ENCODE measurements at places on chromosomes 5 and 9. TPM values are rescaled to one million over a fixed set of nuclear protein-coding genes. Genes with fewer than 3 reads are reported as not detected.

GRCh38 chr5:173753307-173754168 is 134.6 kb upstream of the CPEB4 start:
- H3K4me3 ChIP-seq: no peak overlapping the region
- H3K27ac ChIP-seq: no peak overlapping the region
- no peaks in the 10 kb centered on the region for H3K36me3 ChIP-seq
- DNase-seq: peak; percentile 26

- H3K4me1 ChIP-seq: peaks cover 13% of the 10 kb centered on the region
- no peaks in the 10 kb centered on the region for H3K36me3 ChIP-seq
- no peak overlapping the region for H3K27ac ChIP-seq
- H3K27me3 ChIP-seq: peaks cover 6% of the 10 kb centered on the region
Measured at GRCh38 chr5:161547406-161547737, 847 bp upstream of the GABRB2 start.

GRCh38 chr9:4831944-4832343 is 39.2 kb downstream of the RCL1 start:
- peaks cover 9% of the 10 kb centered on the region for H3K4me1 ChIP-seq
- no peak for DNase-seq
- H3K36me3 ChIP-seq: no peaks in the 10 kb centered on the region
- no peak overlapping the region for H3K4me3 ChIP-seq

- peaks cover 30% of the 10 kb centered on the region for H3K4me1 ChIP-seq
- no peak overlapping the region for H3K4me3 ChIP-seq
- H3K36me3 ChIP-seq: peaks cover 21% of the 10 kb centered on the region
- no peak for DNase-seq
- H3K27me3 ChIP-seq: no peaks in the 10 kb centered on the region
- H3K27ac ChIP-seq: peak overlapping the region; percentile 20
Measured at GRCh38 chr9:134432471-134432870, 106.2 kb downstream of the RXRA start.

Gene LRRC19
- total RNA-seq: not detected

GRCh38 chr5:88700121-88700520 is 182.9 kb downstream of the MEF2C start:
- H3K4me3 ChIP-seq: no peak overlapping the region
- no peaks in the 10 kb centered on the region for H3K36me3 ChIP-seq
- no peak overlapping the region for H3K27ac ChIP-seq
- H3K27me3 ChIP-seq: peaks cover 12% of the 10 kb centered on the region

Gene FGF18
- total RNA-seq: 1.4 TPM

GRCh38 chr9:105757496-105758251 is 63.3 kb downstream of the TMEM38B start:
- H3K27ac ChIP-seq: no peak overlapping the region
- H3K4me3 ChIP-seq: no peak overlapping the region
- no peaks in the 10 kb centered on the region for H3K27me3 ChIP-seq

Gene LMX1B
- total RNA-seq: 1.0 TPM

Gene IL13
- total RNA-seq: not detected

Gene IFNE
- 2.1 TPM for total RNA-seq

GRCh38 chr9:5622016-5622415 is 6.9 kb upstream of the RIC1 start:
- DNase-seq: no peak
- no peak overlapping the region for H3K27ac ChIP-seq
- H3K36me3 ChIP-seq: no peaks in the 10 kb centered on the region
- H3K27me3 ChIP-seq: no peaks in the 10 kb centered on the region
- no peak overlapping the region for H3K4me3 ChIP-seq

DNA sequence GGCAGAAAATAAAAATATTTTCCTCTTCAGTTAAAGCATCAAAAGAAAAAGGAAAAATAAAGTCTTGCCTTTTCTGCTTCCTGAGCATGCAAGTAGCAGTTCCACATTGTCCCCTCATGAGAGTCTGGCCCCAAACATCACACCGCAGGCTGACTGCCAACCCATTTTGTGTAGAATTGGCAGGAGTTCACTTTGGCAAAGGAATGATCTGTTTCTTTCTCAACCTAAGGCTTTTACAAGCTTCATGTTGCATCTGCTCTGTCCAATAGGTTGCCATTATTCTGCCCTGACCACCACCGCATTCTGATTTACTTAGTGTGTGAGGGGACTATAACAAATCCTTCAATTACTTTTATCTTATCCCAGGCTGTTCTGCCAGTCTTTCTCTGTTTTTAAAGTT is 249.5 kb downstream of the ISL1 start:
- H3K27me3 ChIP-seq: no peaks in the 10 kb centered on the region
- H3K4me3 ChIP-seq: no peak overlapping the region
- H3K36me3 ChIP-seq: no peaks in the 10 kb centered on the region
- no peak overlapping the region for H3K27ac ChIP-seq
- DNase-seq: peak; percentile 82

DNA sequence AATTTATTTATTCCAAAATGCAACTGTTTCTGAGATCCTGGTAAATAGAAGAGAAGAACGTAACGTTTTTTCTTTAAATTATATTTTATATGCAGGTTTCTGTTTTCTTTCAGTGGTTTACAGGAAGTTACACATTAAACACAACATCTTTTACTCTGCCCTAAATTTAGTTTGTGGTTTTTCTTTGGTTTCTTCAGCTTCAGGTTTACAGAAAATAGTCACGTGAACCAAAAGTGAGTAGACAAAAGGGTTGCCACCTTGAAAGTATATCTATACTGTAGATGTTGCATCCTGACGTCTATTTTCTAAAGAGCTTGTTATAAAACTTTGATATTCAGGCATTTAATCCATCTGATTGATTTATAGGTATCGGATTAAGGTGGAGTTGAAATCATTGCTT is 1236.6 kb downstream of the MAT2B start:
- no peaks in the 10 kb centered on the region for H3K27me3 ChIP-seq
- no peaks in the 10 kb centered on the region for H3K36me3 ChIP-seq
- no peaks in the 10 kb centered on the region for H3K4me1 ChIP-seq
- no peak overlapping the region for H3K4me3 ChIP-seq
- no peak overlapping the region for H3K27ac ChIP-seq
- no peak for DNase-seq

Gene LECT2
- not detected for total RNA-seq

DNA sequence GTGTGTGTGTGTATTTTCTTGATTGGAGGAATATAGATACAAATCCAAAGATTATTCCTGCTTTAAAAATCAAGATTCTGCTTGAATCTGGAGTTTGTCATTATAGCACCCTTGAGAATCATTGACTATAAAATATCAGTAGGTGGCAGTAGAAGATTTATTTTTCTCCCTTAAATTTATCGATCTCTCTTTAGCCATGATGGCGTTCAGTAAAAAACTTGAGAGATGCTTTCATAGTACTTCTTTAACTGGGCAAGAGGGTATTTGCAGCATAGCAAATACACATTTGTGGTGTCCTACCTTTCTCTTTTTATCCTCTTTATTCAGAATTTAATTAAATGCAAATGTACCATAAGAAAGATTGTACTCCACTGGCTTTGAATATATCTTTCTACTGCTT is 307.7 kb downstream of the ADGRV1 start:
- no peaks in the 10 kb centered on the region for H3K36me3 ChIP-seq
- no peaks in the 10 kb centered on the region for H3K4me1 ChIP-seq
- H3K4me3 ChIP-seq: no peak overlapping the region
- no peak for DNase-seq
- no peaks in the 10 kb centered on the region for H3K27me3 ChIP-seq

GRCh38 chr5:171601266-171601881 is 181.9 kb downstream of the FGF18 start:
- no peak overlapping the region for H3K27ac ChIP-seq
- no peaks in the 10 kb centered on the region for H3K27me3 ChIP-seq
- no peaks in the 10 kb centered on the region for H3K36me3 ChIP-seq
- no peak overlapping the region for H3K4me3 ChIP-seq

- H3K4me3 ChIP-seq: no peak overlapping the region
- peaks cover 55% of the 10 kb centered on the region for H3K4me1 ChIP-seq
- no peaks in the 10 kb centered on the region for H3K27me3 ChIP-seq
- peaks cover 33% of the 10 kb centered on the region for H3K36me3 ChIP-seq
- DNase-seq: peak; percentile 95
Measured at GRCh38 chr5:176530983-176531901, 6.0 kb downstream of the RNF44 start.

DNA sequence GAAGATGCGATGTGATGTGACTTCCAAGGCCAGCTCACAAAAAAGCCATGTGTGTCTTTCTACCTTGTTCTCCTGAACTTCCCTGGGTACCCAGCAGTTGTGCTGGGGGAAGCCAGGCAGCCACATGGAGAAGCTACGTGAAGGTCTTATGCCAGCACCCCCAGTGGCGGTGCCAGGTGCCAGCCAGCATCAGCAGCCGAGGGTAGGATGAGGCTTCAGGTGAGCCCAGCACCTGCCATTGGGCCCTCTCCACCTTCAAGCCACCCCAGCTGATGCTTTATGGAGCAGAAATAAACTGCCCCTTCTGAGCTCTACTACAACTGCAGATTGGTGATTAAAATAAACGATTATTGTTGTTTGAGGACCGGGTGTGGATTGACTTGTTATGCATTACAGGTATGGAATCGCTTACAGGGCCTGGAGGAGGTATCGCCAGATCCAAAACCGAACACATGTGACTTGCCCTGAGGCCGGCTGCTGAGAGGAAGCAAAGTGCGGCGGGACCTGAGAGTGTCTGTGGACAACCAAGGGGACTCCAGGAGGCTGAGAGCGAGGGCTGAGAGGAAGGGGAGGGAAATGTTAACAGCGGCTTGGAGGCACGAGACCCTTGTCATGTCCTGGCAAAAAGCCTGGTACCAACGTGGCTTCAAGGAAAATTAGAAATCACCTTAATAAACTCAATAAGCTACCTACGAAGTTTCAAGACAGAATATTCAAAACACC is 36.0 kb upstream of the OLFM1 start:
- no peak overlapping the region for H3K4me3 ChIP-seq
- H3K36me3 ChIP-seq: no peaks in the 10 kb centered on the region

DNA sequence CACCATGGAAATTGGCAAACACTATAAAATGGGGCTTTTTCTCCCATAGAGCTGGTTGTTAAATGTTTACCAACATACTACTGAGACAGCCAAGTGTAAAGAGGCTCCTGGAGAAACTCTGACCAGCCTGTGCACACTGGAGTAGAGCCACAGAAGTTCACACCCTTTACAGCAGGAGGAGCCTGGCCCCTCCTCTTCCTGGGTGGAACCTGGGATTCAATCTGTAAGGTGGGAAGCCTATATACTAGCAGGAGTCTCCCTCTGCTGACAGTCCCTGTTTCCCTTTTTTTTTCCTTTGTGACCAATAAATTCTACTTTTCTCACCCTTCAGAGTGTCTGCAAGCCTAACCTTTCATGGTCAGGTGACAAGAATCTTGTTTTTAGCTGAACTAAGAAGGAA is 10.4 kb upstream of the SLC30A5 start:
- H3K4me3 ChIP-seq: no peak overlapping the region
- no peaks in the 10 kb centered on the region for H3K36me3 ChIP-seq
- no peaks in the 10 kb centered on the region for H3K4me1 ChIP-seq

- H3K4me1 ChIP-seq: no peaks in the 10 kb centered on the region
- H3K4me3 ChIP-seq: no peak overlapping the region
- H3K27ac ChIP-seq: no peak overlapping the region
- H3K36me3 ChIP-seq: no peaks in the 10 kb centered on the region
Measured at GRCh38 chr5:81209869-81210493, 23.1 kb upstream of the CKMT2 start.

DNA sequence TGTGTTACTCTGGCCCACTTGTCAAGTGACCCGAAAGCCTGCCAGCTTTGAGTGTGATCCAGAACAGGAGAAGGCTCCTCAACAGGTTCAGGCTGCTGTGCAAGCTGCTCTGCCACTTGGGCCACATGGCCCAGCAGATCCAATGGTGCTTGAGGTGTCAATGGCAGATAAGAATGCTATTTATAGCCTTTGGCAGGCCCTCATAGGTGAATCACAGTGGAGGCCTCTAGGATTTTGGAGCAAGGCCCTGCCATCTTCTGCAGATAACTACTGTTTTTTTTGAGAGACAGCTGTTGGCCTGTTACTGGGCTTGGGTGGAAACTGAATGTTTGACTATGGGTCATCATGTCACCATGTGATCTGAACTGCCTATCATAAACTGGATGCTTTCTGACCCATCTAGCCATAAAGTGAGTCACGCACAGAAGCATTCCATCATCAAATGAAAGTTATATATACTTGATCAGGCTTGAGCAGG is 180.8 kb downstream of the CARTPT start:
- no peak overlapping the region for H3K4me3 ChIP-seq
- no peaks in the 10 kb centered on the region for H3K36me3 ChIP-seq
- no peaks in the 10 kb centered on the region for H3K27me3 ChIP-seq
- peak; percentile 9 for DNase-seq
- no peak overlapping the region for H3K27ac ChIP-seq

DNA sequence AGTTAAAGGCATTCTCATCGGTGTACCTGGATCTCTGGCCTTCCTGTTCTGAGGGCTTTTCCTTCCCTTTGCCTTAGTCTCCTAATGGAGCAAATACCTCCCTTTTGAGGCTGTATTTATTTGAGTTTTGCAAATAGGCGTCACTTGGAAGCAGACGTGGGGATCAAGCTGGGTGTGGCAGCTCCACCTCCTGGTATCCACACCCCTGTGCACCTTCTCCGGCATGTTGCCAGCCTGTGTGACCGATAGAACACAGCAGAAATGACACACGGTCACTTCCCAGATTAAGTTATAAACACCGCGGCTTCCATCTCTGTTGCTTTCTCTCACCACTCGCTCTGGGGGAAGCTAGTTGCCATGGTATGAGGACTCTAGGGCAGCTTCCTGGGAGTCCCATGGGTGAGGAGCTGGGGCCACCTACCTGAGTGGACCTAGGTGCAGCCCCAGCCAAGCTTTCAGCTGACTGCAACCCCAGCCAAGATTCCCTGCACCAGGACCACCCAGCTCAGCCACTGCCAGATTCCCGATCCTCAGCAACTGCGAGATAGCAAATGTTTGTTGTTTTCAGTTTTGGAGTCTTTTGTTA is 214.4 kb upstream of the MVB12B start:
- no peak for DNase-seq
- no peak overlapping the region for H3K4me3 ChIP-seq
- no peaks in the 10 kb centered on the region for H3K36me3 ChIP-seq
- no peaks in the 10 kb centered on the region for H3K27me3 ChIP-seq
- H3K27ac ChIP-seq: no peak overlapping the region
